Lower leg skin (tissue), 4 donors: ENCODE measurements at places on chromosomes 5 and 9. TPM values are rescaled to one million over a fixed set of nuclear protein-coding genes. Genes with fewer than 3 reads are reported as not detected.

The SLC22A4 gene
- total RNA-seq, result 1.8 TPM

The SPINK7 gene
- total RNA-seq, result 23.1 TPM

The FAM221B gene
- not detected for total RNA-seq

The ANKRD20A1 gene
- total RNA-seq, result 0.72 TPM

The SPATA31D4 gene
- total RNA-seq, result not detected

The TTC39B gene
- total RNA-seq, result 53.3 TPM

The LRRTM2 gene
- total RNA-seq, result 0.16 TPM

The RASEF gene
- 3.6 TPM for total RNA-seq

DNA sequence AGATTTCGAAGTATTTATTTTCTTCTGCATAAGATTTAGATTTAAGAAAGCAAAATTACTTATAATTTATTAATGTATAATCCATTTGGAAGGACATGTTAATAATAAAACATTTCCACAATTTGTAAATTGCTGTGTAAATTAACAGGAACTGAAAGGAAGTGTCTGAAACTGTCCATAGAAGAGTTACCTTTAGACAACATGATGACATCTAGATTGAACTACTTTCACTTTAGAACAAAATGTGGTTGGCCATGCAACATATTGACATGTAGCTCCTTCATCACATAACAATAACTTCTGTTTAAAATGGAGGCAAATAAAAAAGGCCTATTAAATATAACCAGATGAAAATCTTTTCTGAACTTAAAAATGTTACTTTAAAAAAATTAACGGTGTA is 1849.5 kb upstream of the ACO1 start:
- no peak for DNase-seq

- DNase-seq, result no peak
Observed at GRCh38 chr5:7805379-7805778, 45.6 kb downstream of the CFAP90 start.

DNA sequence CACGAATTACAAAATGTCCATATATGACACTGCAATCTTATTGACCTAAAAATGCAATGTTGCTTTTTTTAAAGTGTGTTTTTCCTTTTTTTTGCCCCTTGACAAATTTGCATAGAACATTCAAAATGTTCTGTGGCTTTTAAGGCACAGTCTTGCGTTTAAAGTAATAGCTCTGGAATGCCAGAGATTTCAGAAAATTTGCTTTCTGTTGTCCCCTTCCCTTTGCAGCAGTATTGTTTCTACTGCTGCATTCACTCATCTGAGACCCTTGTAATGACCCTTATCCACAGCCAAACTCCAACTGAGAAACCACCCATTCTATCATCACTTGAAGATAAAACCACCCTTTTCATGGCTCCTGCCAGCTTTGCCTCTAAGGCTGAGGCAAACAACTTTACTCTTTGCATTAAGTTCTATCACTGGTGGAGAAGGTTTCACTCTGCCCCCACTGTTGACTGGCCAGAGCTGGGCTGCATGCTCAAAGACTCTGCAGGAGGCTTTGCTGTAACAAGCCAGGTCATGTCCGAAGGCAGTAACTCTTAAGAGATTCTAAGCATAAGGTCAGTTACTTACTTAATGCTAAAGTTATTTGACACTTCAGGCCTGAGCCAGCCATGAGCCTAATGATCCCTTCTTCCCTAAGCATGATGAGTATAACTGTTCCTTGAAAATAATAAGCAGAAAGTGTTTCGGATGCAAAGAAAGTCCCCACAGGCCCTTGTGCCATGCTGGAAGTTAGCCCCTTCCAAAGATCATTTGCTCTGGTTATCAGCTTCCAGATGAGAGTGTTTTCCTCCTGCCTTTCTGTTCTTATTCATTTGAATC is 101.9 kb downstream of the CD180 start:
- no peak for DNase-seq

DNA sequence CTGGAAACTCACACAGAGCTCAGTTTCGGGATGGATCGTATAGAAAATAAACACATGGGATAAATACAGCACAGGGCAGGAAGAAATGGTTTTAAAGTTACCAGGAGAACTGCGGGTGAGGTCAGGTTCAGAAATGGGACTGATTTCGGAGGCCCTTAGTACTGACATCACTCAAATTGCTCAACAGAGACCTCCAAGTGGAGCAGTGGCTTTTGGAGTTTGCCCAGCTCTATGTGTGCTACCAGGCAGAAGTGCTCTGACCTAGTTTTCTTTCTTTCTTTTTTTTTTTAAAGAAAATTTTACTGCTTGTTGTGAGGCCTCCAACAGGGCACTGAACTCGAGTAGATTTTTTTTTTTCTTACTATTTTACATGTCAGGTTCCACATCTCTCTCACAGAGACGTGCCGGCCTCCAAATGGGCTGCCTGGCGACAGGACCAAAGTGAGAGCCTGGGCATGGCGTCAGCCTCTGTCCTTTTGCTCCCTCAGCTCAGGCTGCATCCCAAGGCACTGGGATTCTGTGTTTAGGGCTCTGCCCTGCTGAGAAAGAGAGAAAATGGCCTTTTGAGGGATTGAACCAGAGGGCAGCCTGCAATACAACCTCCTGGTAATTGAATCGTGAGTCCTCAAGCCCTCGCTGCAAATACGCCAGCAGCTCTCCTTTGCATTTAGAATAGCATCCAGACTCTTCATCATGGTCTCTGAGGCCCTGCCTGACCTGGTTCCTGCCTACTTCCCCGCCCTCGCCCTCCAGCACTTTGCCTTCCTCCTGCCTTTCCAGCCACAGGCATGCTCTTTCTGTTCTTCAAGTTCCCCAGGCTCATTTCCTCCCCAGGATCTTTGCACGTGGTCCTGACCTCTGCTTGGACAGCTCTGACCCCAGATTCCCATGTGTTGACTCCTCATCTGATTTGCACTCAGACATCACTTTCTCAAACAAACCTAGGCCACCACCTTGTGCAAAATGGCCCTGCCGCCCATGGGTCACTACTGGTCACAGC is 173.5 kb downstream of the FGF1 start:
- DNase-seq, result peak; percentile 79

DNA sequence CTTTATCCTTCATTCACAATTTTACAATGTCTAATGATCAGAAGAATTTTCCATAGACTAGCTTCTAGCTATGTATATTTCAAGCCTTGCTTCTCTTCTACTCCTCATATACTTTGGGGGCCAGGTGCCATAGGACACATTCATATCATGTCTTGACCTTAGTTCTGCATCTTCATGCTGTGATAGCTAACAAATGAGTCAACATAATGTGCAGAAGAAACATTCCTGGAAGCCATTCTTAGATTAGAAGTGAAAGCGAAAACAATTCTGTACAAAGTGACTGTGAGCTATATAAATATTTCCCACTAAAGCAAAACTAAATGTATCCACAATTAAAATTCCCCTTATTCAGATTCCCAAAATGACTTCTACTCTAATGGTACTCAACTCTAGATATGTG is 320.2 kb upstream of the NREP start:
- DNase-seq, result no peak

- peak; percentile 81 for DNase-seq
Observed at GRCh38 chr9:101705135-101705661, 33.2 kb downstream of the GRIN3A start.

- DNase-seq, result no peak
Observed at GRCh38 chr5:155368490-155368889, 354.9 kb downstream of the KIF4B start.

GRCh38 chr5:126723643-126724042 is 53.3 kb upstream of the LMNB1 start:
- no peak for DNase-seq

- no peak for DNase-seq
Observed at GRCh38 chr5:110630350-110630749, 96.1 kb downstream of the TMEM232 start.

- DNase-seq, result no peak
Observed at GRCh38 chr9:126721564-126721981, 83.3 kb upstream of the ZBTB43 start.

DNA sequence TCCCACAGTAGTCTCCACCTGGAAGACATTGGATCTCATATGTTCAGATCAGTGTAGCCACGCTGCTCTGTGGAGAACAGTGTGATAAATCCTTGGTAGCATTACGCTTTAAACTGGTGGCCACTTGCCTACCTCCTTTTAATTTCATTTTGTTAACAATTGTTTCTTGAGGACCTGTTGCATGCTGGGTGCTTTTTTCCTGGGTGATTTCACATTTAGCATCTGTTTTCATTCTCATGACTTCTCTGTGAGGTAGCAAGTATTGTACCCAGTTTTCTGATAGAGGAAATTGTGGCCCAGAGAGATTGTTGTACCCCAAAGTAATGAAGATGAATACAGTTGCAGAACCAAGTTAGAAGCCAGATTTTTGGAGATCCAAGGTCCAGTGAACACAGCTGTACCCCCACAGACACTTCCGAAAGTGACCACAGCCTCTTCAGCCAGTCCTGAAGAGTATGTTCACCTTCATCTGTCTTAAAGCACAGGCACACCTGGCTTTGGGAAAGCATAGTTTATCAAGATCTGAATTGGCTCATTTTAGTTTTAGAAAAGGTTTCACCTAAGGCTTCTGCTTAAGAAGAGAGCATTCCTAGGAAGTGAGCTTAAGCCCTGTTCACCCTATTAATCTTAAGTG is 75.2 kb downstream of the F2RL2 start:
- DNase-seq, result no peak

GRCh38 chr5:96816411-96816939 is 8.7 kb upstream of the ERAP1 start:
- no peak for DNase-seq

DNA sequence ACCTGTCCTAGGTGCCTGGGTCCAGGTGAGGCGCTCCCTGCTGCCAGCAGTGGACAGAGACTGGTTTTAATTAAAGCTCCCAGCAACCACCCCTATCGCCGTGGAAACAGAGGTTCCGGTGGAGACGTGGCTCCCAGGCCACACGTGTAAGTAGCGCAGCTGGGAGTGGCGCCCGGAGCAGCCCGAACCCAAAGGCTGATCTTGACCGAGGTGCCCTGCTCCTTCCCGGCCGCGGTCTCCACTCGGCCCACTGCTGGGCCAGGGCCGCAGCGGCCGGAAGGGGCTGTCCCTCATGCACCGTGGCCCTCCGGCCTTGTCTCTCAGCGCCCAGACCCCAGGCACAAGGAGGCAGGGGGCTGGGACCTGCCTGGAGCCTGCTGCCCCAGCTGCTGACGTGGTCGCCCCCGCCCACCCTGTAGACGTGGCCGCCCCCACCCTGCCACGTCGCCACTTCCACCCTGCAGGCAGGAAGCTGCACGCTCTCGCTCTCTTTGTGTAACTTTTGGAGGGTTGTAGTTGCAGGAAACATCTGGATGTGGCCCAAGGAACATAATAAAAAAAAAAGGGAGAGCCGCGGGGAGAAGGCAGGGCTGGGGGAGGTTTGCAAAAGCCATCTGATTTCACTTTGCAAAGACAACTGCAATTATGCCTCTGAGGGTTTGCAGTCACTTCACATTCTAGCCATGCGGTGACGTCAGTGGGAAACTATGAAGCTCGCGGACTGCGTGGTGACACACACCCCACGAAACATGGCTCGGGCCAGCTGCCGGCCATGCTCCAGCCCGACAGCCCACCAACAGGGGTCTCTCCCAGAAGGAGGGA is 129.9 kb downstream of the RXRA start:
- DNase-seq, result peak; percentile 96
